GM23338 (cell line): ENCODE measurements at places on chromosomes 7 and 10. TPM values are rescaled to one million over a fixed set of nuclear protein-coding genes. Genes with fewer than 3 reads are reported as not detected.

The COL28A1 gene
- polyA plus RNA-seq = 0.70 and 0.80 TPM in 2 replicates

The JAKMIP3 gene
- 0.70 and 0.87 TPM in 2 replicates for polyA plus RNA-seq

The DMBT1 gene
- polyA plus RNA-seq = 0.05 TPM in 1 of 2 replicates, not detected in the other

The PTPRZ1 gene
- polyA plus RNA-seq = 160 and 167 TPM in 2 replicates

The NAT16 gene
- 0.31 and 0.57 TPM in 2 replicates for polyA plus RNA-seq

The MTURN gene
- 3.0 and 3.1 TPM in 2 replicates for polyA plus RNA-seq

The NME8 gene
- polyA plus RNA-seq = 0.83 and 1.3 TPM in 2 replicates

The AOC1 gene
- not detected in 2 replicates for polyA plus RNA-seq

The CYTH3 gene
- 4.6 and 5.9 TPM in 2 replicates for polyA plus RNA-seq

The PROSER2 gene
- 3.7 and 4.2 TPM in 2 replicates for polyA plus RNA-seq

The PNLIPRP2 gene
- polyA plus RNA-seq = 0.19 and 0.24 TPM in 2 replicates

The NOS3 gene
- 2.6 and 3.1 TPM in 2 replicates for polyA plus RNA-seq

The PLCE1 gene
- 0.49 and 0.58 TPM in 2 replicates for polyA plus RNA-seq

The VAX1 gene
- not detected in 2 replicates for polyA plus RNA-seq

The CHAT gene
- not detected in 2 replicates for polyA plus RNA-seq

The GIMAP1 gene
- not detected in 2 replicates for polyA plus RNA-seq

The CREB5 gene
- polyA plus RNA-seq = 2.9 and 4.4 TPM in 2 replicates

The PPP1R3C gene
- 0.91 and 0.94 TPM in 2 replicates for polyA plus RNA-seq

The HPSE2 gene
- 0.24 and 0.28 TPM in 2 replicates for polyA plus RNA-seq

The CELF2 gene
- polyA plus RNA-seq = 16.0 and 18.1 TPM in 2 replicates

The SVOPL gene
- 2.1 and 2.6 TPM in 2 replicates for polyA plus RNA-seq

The ECHDC3 gene
- 13.5 and 16.3 TPM in 2 replicates for polyA plus RNA-seq

The ABCB4 gene
- 1.0 and 1.5 TPM in 2 replicates for polyA plus RNA-seq

The CDC123 gene
- 164 and 179 TPM in 2 replicates for polyA plus RNA-seq

The FAM25C gene
- not detected in 2 replicates for polyA plus RNA-seq

The SLC39A12 gene
- polyA plus RNA-seq = not detected in 2 replicates

The RPA3 gene
- polyA plus RNA-seq = 284 and 287 TPM in 2 replicates

The RPEL1 gene
- polyA plus RNA-seq = 0.21 TPM in 1 of 2 replicates, not detected in the other

The SH2D4B gene
- 0.08 TPM in 1 of 2 replicates, not detected in the other for polyA plus RNA-seq

The ZNF107 gene
- polyA plus RNA-seq = 12.5 and 14.8 TPM in 2 replicates

The OPALIN gene
- polyA plus RNA-seq = not detected in 2 replicates

The SPDYE8 gene
- 0.14 and 0.34 TPM in 2 replicates for polyA plus RNA-seq

The SPDYE2 gene
- polyA plus RNA-seq = 0.79 and 1.0 TPM in 2 replicates

The HOXA13 gene
- polyA plus RNA-seq = not detected in 2 replicates

The P4HA1 gene
- polyA plus RNA-seq = 22.2 and 26.4 TPM in 2 replicates

The CCDC172 gene
- 17.6 and 20.6 TPM in 2 replicates for polyA plus RNA-seq

The SAMD9L gene
- not detected in 2 replicates for polyA plus RNA-seq

The EMX2 gene
- not detected in 2 replicates for polyA plus RNA-seq

The ESYT2 gene
- 9.6 TPM in 2 replicates for polyA plus RNA-seq

The ASNS gene
- 154 and 163 TPM in 2 replicates for polyA plus RNA-seq

The VSTM2A gene
- 0.79 and 1.1 TPM in 2 replicates for polyA plus RNA-seq

The LRMDA gene
- polyA plus RNA-seq = 1.6 and 1.8 TPM in 2 replicates

The OR6V1 gene
- not detected in 2 replicates for polyA plus RNA-seq

The GSAP gene
- polyA plus RNA-seq = 0.50 and 0.63 TPM in 2 replicates

The CH25H gene
- 1.7 and 1.8 TPM in 2 replicates for polyA plus RNA-seq

The PWWP2B gene
- polyA plus RNA-seq = 2.2 and 2.3 TPM in 2 replicates

The NEURL1 gene
- polyA plus RNA-seq = 0.71 and 0.82 TPM in 2 replicates

The FAM25A gene
- polyA plus RNA-seq = not detected in 2 replicates

The ADAP1 gene
- 1.9 and 2.2 TPM in 2 replicates for polyA plus RNA-seq

The CYP3A7 gene
- polyA plus RNA-seq = 0.12 and 0.19 TPM in 2 replicates

The HMX3 gene
- not detected in 2 replicates for polyA plus RNA-seq

The THAP5 gene
- polyA plus RNA-seq = 15.2 and 18.2 TPM in 2 replicates
